CD4-positive, alpha-beta T cell treated with Interleukin-1 beta for 1 hour (primary cell): ENCODE measurements at places on chromosomes 11 and 22.
A peak's percentile ranks its signal among the peaks of the same experiment; 100 is the strongest.

DNA sequence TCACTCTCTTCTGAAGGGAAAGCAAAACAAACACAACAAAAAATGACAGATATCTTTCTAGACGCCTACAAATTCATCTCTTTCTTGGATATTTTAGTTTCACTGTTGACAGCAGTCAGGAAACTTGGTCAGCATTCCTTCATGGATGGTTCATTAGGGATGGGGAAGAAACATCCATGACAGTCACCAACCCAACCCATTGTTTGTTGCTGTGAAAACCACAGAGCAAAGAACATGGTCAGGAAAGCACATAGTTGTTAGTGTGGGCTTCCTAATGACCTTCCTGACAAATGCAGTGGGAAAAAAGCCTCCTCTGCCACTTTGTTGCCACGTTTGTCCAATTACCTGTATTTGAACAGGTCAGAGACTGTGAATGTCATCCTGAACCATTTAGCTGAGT, 139.8 kb upstream of the SNX19 start:
- DNase-seq = no peak

GRCh38 chr11:60282286-60282685, 1.8 kb downstream of the MS4A4A start:
- no peak for DNase-seq

- no peak for DNase-seq
Observed at GRCh38 chr11:12112750-12113149, 2.4 kb downstream of the MICAL2 start.

DNA sequence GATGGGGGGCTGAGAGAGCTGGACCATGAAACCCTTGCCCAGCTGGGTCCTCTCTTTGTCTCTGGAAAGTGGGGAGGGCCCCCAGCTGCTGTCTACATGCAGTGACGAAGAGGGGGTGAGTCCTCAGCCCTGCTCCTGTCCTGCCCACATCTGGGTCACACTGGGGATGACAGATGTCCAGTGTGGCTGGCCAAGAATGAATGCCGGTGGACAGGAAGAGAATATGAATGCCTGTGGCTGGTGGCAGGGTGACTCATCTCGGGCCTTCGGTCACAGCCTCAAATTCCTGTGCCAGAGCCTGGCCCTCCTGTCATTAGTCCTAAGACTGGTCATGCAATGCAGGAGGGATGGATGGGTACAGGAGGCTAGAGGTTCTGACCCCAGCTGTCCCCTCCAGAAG, 2.2 kb upstream of the PNPLA3 start:
- no peak for DNase-seq

GRCh38 chr22:27175021-27175838, 517.8 kb downstream of the MIAT start:
- DNase-seq = no peak

DNA sequence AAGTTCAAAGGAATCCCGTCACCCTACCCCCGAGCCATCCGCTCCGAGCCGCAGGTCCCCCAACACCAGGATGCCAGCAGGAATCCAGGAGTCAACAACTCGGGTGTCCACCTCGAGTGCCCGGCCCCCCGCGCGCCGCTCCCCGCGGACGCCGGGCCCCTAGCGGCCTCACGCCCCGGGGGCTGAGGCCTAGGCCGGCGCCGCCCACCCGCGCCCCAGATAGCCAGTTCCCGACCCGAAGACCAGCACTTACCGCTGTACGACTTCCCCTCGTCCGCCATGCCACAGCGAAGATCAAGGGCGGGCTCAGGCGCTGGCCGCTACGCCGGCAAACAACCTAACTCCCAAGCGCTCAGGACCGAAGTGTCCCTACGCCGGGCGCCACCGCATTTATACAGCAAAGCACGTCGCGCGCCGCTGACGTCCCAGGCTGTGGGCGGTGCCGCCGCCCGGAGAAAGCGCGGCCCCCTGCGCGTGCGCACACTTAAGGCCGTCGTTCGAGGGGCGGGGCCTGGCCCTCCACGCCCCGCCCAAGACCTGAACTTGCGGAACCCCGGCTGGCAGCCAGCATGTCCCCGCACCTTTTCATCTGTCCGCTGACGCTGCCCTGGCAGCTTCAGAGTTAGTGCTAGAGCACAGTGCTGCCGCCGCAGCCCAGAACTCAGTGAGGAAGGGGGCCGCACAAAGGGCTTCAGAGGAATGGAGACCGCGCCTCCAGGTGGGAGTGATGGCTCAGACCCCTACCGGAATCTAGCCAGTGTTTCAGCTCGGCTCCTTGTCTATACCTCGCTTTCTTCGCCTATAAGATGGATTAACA, at the start of gene NXF1:
NXF1 (minus strand) TSS at position 365 of the 817 bp plus-strand sequence; CDS start at position 281, 84 bp downstream.
- peak; percentile 97 for DNase-seq

DNA sequence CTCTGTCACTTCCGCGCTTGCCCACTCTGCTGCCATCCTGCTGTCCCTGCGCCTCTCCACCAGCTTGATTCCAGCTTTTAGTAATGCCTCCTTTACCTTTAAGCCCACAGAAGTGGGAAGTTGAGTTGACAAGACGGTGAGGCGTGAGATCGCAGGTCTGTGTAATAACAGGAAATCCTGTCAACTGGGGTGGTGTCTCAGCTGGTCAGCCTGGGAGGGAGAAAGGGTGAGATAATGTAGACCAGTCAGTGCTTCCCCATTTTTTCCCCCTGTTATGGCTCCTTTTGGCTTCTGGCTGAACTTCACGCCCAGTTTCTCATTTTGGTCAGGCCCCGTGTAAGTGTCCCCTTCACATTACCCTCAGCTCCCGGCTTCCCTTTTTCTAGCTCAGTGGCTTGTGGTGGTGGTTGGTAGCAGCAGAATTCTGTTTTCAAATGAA, 98.9 kb downstream of the TRAF6 start:
- DNase-seq = peak; percentile 72

DNA sequence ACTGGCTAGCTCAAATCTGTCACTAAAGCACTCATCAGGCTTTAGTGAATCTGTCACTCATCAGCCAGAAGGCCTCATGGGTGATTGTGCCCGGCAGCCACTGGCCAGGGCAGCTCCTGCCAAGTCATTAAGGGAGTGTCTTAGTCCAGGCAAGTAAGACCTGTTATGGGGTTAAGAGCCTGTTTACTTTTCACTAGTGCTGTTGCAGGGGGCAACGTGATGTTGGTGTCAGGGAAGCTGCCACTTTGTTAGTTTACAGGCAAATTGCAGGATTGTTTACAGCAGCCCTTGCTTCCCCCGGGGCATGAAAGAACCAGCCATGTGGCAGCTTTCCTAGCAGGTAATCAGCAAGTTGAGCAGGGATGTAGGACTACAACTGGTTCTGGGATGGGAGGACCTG, 155.6 kb upstream of the NCAM1 start:
- DNase-seq = no peak

- no peak for DNase-seq
Observed at GRCh38 chr22:49951000-49951677, 9.4 kb upstream of the PIM3 start.

- DNase-seq = no peak
Observed at GRCh38 chr22:20574920-20575353, 67.5 kb downstream of the MED15 start.

GRCh38 chr11:117921893-117922292, 7.3 kb downstream of the TMPRSS13 start:
- no peak for DNase-seq

GRCh38 chr11:119065369-119065768, 2.2 kb upstream of the VPS11 start:
- DNase-seq = peak; percentile 54

DNA sequence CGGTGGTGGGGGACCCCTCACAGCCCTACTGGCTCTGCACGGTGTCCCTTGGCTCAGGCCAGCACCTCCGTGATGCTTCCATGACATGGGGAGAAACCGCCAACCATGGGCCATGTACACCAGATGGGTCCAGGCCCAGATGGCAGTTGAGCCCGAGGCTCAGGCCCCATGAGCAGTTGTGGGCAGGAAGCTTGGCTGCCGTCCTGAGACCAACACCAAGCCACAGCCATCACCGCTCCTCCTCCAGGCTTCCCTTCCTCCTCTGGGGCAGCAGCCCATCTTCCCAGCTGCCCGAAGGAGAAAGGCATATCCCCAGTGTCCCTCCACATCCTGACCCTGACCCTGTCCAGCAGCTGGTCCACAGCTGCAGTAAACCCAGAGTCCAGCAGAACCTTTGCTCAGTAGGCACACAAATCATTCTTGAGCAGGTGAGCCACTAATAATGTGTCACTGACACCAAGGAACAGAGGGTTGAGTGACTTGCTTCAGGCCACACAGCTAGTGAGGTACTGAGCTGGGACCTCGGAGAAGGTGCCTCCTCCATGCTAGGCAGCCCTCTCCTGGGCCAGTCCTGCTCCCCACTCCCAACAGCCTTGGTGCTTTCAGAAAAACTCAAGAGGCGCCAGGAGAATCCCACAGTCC, 204.9 kb downstream of the CTTN start:
- no peak for DNase-seq

DNA sequence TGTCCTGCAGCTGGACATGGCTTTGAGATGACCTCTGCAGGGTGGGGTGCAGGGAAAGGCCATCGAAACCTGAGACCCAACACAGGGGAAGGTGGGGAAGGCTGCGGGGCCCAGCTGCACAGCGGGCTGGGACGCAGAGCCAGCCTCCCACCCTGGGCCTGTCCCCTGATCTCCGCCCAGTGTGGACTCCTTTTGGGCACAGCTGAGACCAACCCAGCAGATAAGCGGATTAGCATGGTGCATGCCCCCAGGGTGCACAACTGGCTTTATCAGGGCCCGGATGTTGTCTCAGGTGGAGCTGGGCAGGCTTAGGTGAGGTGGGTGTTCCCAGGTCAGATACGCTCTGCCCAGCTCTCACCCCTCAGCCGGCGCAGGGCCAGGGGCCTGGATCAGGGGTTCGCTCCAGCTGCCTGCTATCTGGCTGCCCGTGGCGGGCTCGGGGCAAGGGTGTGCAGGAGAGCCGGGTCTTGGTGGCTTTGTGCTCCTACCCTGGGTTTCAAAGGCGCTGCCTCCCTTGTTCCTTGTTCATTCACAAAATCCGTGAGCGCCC, 28.1 kb upstream of the MUC5AC start:
- no peak for DNase-seq

GRCh38 chr11:6631361-6631890, 12.2 kb upstream of the TPP1 start:
- no peak for DNase-seq

DNA sequence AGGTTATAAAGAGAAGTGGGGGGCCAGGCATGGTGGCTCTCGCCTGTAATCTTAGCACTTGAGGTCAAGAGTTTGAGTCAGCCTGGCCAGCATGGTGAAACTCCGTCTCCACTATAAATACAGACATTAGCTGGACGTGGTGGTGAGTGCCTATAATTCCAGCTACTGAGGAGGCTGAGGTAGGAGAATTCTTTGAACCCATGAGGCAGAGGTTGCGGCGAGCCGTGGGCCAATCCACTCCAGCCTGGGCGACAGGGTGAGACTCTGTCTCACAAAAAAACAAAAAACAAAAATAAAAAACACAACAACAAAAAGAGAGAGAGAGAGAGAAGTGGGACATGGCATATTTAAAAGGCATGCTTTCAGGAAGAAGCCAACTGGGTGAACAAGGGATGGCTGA, 80.1 kb upstream of the CARD18 start:
- no peak for DNase-seq

DNA sequence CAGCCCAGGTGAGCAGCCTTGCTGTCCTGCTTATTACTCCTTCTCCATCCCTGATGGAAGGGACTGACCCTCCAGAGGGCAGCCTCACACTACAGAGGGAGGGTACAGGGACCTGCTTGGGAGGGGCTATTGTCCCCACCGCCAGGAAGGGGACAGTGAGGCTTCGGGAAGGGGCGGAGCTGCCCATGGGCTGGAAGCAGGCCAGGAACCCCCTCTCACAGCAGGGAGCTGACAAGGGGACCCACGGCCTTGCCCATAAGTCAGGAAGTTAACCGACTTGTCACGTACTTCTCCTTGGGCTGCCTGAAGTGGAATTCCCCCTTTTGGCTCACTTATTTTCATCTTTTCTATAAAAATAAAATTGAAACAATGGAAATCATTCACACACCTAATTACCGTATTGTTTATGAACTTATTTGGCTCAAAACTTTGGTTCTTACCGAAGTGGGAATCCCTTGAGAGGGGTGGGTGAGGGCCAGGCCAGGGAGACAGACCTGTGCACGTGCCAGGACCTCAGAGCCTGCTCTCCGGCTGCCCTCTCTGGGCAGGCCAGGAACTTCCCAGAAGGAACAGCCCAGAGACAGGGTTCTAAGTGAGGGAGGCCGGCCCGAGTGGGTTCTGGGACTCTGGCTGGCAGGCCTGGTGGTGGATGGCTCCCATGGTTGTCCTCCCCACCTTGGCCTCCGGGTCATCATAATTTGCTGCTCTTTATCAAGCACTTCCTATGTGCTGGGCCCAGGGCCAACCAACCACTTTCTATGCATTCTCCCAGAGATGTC, 5.8 kb downstream of the MGAT3 start:
- no peak for DNase-seq

GRCh38 chr11:113572136-113572735, 97.0 kb upstream of the DRD2 start:
- DNase-seq = no peak

DNA sequence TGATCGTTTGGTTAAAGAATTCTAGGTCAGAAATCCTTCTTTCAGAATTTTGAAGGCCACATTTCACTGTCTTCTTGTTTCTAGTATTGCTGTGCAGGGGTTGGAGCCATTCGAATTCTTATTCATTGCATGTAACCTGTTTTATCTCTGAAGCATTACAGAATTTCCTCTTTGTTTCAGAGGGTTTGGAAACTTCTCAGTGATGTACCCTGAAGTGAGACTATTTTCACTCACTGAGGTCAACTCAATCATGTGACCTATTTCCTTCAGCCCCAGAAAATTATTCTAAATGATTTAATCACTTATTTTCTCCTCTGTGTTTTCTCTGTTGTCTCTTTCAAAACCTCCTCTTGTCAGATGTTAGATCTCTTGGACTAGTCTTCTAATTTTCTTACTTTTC, 147.8 kb downstream of the ENTHD1 start:
- DNase-seq = no peak

DNA sequence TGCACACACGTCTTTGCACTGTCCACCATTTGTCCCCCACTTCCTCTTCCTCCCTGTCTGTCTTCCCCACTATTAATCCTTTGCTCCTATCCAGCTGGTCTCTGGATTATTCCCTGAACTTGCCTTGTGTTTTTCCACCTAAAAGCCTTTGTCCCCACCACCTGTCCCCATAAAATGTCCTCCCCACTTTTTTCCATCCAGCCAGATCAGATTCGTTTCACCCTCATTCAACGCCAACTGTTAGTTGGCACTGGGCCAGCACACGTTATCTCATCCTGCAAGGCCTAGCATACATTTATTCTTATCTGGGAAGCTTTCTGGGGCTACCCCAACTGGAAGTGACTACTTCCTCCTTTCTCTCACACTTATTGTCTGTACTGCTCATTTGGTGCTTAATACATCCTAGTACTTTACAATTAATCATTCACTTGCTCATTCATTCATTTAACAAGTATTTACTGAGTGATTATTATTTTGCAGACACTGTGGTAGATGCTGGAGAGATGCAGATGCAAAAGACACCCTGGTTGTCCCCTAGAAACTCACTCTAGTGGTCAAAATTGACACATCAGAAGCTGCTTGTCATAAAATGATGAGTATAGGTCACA, 96.2 kb downstream of the RASSF10 start:
- DNase-seq = no peak

GRCh38 chr22:35560824-35561223, 20.2 kb downstream of the RASD2 start:
- no peak for DNase-seq
